ENCODE measurements at places on chromosomes 7 and 10. TPM values are rescaled to one million over a fixed set of nuclear protein-coding genes. Genes with fewer than 3 reads are reported as not detected.

Gene NPC1L1
- total RNA-seq, result under 0.01 TPM

Gene ASB10
- total RNA-seq, result not detected

Gene NEUROD6
- not detected for total RNA-seq

Gene GLCCI1
- 2.9 TPM for total RNA-seq

Gene MYH16
- total RNA-seq, result not detected

Measured in regular cardiac myocyte (primary cell).